ENCODE measurements at places on chromosomes 7 and 10. TPM values are rescaled to one million over a fixed set of nuclear protein-coding genes. Genes with fewer than 3 reads are reported as not detected.

GRCh38 chr7:94980418-94981142 lies 73.2 kb downstream of the PPP1R9A start:
- H3K27me3 ChIP-seq: no peaks in the 10 kb centered on the region
- H3K4me3 ChIP-seq: no peak overlapping the region

DNA sequence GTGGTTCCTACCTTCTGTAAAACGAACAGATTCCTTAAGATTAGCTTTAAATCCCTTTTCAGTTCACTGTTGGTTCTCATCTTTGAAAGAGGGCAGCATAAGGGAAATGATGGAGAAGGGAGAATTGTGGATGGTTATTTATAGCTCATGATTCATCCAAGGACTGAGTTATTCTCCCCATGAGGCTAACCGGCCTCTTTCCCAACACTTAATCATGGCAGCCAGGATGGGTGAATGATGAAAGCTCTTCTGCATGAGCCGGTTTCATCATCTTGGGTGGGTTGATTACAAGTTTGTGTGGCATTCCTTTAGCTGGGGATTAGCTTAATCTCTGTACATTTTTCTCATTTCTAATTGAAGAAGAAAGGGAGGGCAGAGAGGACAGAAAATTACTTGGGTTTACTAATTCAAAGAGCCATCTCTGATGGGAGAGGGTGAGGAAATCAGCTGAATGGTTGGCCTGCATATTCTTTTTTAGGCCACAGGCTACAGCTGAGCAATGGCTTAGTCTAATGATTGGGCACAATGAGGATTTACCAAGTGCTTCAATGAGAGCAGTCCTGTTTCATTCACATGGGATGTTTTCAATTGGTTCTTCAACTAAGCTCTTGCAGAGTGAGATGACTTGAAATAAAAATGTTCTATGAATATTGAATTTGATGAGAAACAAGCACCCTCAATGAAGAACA lies 250.0 kb downstream of the BMPER start:
- no peaks in the 10 kb centered on the region for H3K27me3 ChIP-seq
- peaks cover 4% of the 10 kb centered on the region for H3K36me3 ChIP-seq
- H3K4me1 ChIP-seq: no peaks in the 10 kb centered on the region
- H3K27ac ChIP-seq: no peak overlapping the region

- no peaks in the 10 kb centered on the region for H3K36me3 ChIP-seq
- H3K4me1 ChIP-seq: peaks cover 22% of the 10 kb centered on the region
- peak overlapping the region; percentile 99 for H3K27ac ChIP-seq
- peak; percentile 82 for DNase-seq
- peaks cover 5% of the 10 kb centered on the region for H3K27me3 ChIP-seq
Observed at GRCh38 chr7:16420649-16421332, 547 bp downstream of the CRPPA start.

- H3K4me1 ChIP-seq: no peaks in the 10 kb centered on the region
- peaks cover 5% of the 10 kb centered on the region for H3K36me3 ChIP-seq
- H3K27me3 ChIP-seq: no peaks in the 10 kb centered on the region
Observed at GRCh38 chr10:113244750-113245149, 294.7 kb downstream of the TCF7L2 start.

DNA sequence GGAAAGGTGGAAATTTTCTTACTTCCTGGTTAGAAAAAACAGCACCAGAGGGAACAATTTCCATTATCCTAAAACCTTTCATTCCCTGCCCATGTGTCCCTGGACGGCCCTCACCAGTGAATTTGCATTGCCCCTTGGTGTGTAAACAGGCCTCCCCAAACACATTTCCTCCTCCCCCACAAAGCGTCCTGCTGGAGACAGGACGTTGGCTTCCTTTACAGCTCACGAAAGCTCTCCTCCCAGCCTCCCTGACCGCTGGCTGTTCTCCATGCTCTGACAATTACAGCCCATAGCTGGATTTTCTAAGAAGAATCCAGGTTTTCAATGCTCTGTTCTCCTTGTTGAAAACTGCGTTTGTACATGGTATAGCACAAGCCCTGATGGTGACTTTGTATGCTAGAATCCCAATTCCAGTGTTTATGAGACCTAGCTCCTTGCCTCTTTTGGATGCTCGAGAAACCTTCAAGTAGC lies 724.2 kb upstream of the CELF2 start:
- no peak overlapping the region for H3K4me3 ChIP-seq
- H3K27ac ChIP-seq: no peak overlapping the region
- H3K36me3 ChIP-seq: no peaks in the 10 kb centered on the region
- peak; percentile 34 for DNase-seq

DNA sequence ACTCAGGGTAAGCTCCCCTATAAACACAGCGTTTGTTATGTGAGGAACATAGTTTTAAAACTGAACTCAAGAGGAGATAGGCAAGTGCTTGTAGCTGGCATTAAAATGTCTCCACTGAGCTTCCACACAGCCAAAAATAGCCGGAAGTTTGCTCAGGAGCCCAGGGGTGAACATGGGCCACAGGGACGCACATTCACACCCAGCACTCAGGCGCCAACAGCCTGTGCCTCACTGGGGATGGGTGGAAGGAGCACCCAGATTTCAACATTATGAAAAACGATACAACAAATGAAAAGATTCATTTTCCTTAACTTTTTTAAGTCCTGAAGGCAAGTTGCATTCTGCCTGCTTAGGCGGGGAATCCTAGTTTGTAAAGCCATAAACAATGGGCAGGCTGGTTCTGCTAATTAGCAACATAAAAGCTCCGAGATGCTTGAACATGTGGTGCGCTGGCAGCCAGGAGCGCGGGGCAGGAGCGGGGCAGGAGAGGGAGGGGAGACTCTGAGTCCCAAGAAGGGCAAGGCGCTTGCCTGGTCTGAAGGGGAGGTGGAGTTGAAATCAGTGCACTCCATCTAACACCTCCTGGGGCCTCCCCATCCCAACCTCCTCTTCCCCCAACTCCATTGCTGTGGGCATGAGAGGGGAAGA lies 235.9 kb downstream of the COBL start:
- no peaks in the 10 kb centered on the region for H3K27me3 ChIP-seq
- no peaks in the 10 kb centered on the region for H3K36me3 ChIP-seq
- H3K4me1 ChIP-seq: peaks cover 12% of the 10 kb centered on the region
- peak; percentile 48 for DNase-seq
- H3K4me3 ChIP-seq: no peak overlapping the region

DNA sequence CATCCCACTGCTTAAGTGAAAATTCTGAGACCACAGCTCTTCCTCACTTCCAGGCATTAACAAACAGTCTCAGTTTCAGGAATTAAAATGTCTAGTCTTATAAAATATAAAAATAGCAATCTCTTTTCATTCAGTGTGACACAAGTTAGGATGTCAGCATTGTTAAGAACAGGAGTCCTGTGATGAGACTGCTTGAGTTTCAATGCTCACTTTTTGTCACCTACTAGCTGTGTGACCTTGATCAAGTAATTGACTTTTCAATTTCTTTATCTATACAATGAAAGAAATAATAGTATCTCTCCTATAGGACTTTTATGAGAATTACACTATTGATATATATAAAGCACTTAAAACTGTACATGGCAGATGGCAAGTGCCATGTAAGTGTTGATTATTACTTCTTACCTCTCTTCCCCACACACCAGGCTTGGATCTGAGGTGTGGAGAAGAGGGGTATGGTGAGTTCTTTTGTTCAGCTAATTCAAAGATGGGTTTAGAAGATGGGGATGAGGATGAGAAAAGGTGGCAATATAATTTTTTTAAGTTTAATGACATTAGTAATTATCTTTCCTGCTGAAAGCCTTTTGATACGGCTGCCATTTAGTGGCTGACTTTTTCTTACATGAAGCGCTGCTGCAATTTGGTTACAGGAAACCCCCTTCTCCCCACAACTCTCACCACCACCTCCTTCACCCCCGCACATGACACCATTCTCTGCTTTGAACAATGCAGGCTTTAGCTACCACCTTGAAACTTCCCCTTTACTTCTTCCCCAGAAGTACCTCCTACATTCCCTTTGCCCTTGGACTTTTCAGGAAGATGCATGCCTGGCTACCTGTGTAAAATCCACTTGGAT lies 20.8 kb upstream of the HYAL4 start:
- no peak overlapping the region for H3K27ac ChIP-seq
- no peak for DNase-seq
- peaks cover 1% of the 10 kb centered on the region for H3K27me3 ChIP-seq

DNA sequence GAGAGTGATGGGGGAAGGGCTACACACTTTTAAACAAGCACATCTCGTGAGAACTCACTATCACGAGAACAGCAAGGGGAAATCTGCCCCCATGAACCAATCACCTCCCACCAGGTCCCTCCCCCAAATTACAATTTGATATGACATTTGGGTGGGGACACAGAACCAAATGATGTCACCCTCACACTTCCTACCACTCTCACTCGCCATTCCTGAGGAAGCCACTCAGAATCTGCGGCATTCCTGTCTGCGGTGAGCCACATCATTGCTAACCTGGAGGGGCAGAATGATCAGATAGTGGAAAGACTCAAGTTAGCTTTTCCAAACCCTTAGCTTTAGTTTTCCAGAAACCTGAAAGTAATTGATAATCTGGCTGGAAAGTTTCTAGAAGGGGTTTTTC lies 66.9 kb downstream of the MYO3A start:
- no peak for DNase-seq
- no peak overlapping the region for H3K27ac ChIP-seq
- no peaks in the 10 kb centered on the region for H3K36me3 ChIP-seq
- H3K27me3 ChIP-seq: no peaks in the 10 kb centered on the region

DNA sequence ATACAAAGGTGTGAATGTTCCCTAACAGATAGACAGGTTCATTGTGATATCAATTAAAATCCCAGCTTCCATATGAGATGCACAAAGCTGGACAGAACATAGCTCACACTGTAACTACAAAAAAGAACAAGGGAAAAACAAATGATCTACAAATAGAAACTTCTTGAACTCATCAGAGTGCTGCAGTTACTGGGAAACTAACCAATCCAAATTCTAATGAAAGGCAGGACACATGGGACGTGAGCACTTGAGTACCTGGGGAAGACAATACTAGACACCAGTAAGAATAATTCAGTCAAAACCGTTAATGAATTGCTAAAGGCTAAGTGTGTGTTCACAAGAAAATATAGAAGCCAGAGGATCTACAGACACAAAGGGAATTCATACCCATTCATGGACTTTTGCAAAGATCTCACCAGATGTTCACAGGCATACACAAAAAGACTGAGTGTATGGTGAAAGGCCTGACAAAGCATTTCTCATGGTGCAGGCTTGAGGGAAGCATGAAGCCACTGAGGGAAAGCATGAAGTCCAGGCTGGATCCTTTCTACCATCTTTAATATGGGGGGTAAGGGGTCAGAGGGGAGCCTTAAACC lies 7.8 kb upstream of the GPR22 start:
- H3K27me3 ChIP-seq: peaks cover 3% of the 10 kb centered on the region
- no peak overlapping the region for H3K4me3 ChIP-seq
- peaks cover 6% of the 10 kb centered on the region for H3K4me1 ChIP-seq
- H3K36me3 ChIP-seq: peaks cover 2% of the 10 kb centered on the region
- H3K27ac ChIP-seq: no peak overlapping the region

GRCh38 chr7:121901026-121901425 lies 28.1 kb downstream of the PTPRZ1 start:
- no peak for DNase-seq
- no peaks in the 10 kb centered on the region for H3K36me3 ChIP-seq
- no peaks in the 10 kb centered on the region for H3K4me1 ChIP-seq
- H3K27ac ChIP-seq: no peak overlapping the region
- H3K27me3 ChIP-seq: no peaks in the 10 kb centered on the region

ZNF239 gene
- total RNA-seq: 4.1 TPM

UCN3 gene
- total RNA-seq: not detected

SNX10 gene
- 6.1 TPM for total RNA-seq

ENTPD7 gene
- 11.0 TPM for total RNA-seq

GNAT3 gene
- total RNA-seq: 2.0 TPM
